Osteocyte (in vitro differentiated cells): ENCODE measurements at places on chromosomes 4 and X.

DNA sequence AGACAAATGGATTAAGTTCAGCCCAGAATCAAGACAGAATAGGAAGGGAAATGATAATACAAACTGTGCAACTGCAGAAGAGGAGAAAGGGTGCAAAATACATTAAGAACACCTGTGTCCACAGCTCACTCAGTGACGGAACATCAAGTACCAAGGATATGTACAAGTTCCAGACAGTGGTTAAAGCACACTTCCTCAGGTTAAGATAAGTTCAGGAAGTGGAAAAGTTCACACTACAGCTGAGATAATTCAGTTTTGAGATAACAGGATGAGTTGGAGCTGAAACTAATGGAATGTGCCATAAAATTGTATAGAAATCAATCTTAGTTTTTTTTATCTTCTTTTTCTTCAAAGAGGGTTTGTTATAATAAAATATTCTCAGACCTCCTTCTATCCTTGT, 419.4 kb downstream of the KCNIP4 start:
- DNase-seq, result no peak

- DNase-seq, result no peak
These were observed 10.5 kb upstream of the MGST2 start for GRCh38 chr4:139655116-139655515.

DNA sequence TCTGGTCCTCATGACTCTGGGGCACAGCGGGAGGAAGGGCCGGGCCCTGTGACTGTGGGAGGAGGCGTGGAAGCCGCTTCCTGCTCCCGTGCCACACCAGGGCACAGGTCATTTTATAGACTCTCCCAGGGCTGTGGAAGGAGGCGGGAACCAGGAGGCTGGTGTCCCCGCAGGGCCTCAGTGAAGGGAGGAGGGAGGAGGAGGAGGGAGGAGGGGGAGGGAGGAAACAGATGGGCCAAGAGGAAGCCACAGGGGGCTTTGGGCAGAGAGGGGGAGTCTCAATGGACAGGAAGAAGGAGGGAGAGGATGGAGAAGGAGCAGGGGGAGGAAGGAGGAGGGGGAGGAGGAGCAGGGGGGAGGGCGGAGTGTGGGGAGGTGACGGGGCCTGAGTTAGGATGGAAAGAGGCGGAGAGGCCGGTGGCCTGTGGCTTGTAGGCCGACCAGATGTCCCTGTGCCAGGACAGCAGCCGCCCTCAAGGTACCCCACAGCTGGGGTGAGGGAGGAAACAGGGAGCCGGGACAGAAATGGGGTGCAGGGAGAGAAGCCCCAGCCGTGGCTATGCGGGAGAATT, 6.2 kb upstream of the PLCXD1 start:
- DNase-seq, result no peak

GRCh38 chr4:8554555-8555100, 25.6 kb upstream of the GPR78 start:
- no peak for DNase-seq

GRCh38 chr4:119984996-119985395, 81.7 kb downstream of the MAD2L1 start:
- DNase-seq, result no peak

GRCh38 chr4:94676970-94677369, 80.8 kb upstream of the BMPR1B start:
- no peak for DNase-seq

GRCh38 chrX:150436195-150436594, 73.1 kb downstream of the MAMLD1 start:
- DNase-seq, result no peak

DNA sequence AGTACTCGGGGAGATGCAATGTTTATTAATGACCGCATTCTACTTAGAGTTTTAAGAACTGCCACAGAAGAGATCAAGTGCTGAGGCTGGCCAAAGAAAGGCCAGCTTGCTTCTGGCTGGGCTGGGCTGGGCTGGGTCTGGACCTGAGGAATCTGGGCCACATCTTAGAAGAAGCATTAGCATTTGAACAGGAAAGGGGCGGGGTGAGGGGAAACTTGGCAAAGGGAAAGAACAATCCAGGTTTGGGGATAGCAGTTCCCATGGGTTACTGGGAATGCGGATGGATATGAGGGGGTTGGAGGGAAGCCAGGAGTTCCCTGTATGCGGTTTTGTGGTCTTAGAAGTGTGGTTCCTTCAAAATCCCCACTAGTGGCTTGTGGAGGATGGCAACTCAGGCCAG, 83.3 kb downstream of the CLDN34 start:
- no peak for DNase-seq

DNA sequence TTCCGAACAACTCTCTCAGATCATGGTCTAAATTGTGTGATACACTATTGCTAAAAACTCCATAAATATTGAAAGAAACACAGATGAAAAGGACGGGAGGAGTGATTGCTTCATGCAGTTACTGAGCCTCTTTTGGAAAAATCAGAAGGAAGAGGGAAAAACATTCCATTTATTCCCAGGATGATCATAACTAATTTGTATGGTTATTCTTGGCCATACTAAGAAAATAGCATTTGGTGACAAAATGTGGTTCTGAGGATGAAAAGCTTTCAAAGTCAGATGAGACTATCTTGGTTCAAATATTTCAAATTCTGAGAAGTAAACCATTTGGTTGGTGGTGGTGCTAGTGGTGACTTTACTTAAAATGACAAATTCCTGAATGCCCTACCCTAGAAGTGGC, 305.4 kb upstream of the LDB2 start:
- DNase-seq, result no peak

GRCh38 chr4:140137671-140138070, 16.3 kb downstream of the MAML3 start:
- no peak for DNase-seq

DNA sequence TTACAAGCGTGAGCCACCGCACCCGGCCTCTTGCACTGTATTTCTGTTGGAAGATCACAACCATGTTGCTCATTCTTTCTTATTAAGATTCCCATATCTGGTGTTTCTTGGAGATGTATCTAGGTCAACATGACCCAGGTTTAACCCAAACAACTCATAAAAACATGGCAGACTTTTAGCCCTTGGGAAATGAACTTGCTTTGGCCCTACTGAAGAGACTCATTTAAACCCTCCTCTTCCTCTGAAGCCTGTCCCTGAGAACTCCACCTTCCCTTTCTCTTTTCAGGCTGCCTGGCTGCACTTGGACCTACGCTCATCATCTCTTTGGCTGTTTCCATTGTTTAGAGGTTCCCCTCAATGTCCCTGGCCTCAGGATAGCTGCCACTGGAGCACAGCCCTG, 22.8 kb upstream of the OPN1LW start:
- no peak for DNase-seq

DNA sequence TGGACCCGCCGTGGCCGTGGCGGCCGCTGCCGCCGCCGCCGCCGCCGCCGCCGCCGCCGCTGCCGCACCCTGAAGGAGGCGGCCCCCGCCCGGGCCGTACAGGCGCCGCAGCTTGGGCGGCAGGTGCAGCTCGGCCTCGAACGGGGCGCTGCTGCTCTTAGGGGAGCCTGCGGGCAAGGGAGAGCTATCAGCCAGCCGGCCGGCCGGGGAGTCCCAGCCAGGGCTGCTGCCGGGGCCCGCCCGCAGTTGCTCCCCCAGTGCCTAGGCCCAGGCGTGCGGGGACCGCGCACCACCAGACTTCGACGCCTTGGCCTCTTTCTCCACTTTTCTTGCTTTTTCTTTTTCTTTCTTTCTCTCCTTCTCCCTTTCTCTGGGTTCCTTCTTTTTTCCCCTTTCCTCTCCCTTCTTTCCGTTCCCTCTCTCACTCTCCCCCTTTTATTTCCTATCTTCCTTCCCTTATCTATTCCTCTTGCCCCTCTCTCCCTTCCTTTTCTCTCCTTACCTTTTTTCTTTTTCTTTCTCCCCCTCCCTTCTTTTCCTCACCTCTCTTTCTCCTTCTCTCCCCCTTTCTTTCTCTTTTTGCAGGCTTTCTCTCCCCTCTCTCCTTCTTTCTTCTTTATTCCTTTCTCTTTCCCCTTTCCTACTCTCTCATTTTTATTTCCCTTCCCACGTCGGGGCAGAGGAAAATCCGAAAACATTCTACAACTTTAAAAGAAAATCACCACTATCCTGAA, 2.0 kb downstream of the ARX start:
- no peak for DNase-seq

DNA sequence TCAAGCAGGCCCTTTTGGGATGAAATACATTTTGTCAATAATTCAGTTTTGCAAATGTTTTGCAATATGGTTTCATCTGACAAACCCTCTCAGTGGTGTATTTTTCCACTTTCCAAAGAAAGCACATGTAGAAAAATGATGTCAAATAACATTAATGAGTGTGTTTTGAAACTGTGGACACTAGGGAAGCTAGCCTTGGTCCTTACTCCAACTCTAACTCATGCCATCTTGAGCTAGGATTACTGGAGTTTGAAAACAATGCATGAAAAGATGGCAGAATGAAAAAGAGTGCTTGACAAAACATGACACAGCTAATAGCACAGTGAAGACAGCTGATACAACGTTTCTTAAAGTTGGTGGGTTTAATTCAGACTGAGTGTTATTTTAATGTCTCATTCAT, 41.4 kb downstream of the HAND2 start:
- DNase-seq, result no peak

DNA sequence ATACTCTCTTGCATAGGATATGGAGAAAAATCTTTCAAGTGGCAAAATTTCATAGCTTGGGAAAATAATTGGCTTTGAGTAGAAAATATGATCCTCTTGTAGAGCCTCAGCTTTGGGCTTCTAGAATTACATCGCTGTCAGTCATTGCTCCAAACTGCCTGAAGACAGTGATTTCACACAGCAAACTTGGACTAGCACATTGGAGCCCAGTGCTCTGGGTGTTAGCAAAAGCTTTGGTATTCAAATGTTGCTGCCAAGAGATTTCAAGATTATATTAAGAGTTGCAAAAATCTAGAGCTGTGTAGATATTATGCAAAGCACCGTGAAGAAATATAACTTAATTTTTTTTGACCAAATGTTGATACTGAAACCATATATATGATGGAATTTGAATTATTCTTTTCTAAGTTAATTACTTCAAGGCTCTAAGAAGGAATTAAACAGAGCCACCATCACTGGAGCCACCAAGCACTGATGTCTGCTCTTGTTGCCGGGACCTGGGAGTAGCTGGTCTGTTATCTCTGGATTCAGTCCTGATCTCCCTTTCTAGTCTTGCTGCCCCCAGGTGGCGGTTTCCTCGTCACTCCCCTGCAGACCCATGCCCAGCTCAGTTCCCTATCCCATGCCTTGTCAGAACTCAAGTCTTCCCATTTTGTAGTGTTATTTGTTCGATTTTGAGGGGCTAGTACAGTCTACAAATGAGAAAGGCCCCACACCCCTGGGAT, 260.7 kb upstream of the SFRP2 start:
- DNase-seq, result no peak

- DNase-seq, result no peak
These were observed 448.5 kb downstream of the TRAM1L1 start for GRCh38 chr4:116636917-116637316.

DNA sequence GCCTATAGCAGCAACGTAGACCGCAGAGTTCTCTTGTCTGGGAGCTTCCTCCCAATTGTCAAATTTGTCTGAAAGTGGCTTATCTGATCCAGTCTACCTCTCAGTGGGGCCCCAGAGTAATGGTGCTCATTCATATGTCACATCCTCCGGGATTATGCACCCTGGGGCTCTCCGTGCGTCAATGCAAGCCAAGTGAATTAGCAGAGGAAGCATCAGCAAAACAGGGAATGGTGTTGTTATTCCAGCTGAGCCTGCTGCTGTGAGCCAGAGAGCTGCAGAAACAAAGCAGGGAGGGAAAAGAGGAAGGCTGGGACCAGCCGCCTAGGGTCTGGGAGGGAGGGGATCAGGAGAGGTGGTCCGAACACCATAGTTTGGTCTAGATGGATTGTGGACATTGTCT, 95.2 kb downstream of the CLNK start:
- DNase-seq, result no peak

GRCh38 chrX:149830192-149830873, 48.6 kb downstream of the MAGEA9 start:
- no peak for DNase-seq

GRCh38 chr4:37675587-37676290, 10.4 kb downstream of the RELL1 start:
- DNase-seq, result no peak

DNA sequence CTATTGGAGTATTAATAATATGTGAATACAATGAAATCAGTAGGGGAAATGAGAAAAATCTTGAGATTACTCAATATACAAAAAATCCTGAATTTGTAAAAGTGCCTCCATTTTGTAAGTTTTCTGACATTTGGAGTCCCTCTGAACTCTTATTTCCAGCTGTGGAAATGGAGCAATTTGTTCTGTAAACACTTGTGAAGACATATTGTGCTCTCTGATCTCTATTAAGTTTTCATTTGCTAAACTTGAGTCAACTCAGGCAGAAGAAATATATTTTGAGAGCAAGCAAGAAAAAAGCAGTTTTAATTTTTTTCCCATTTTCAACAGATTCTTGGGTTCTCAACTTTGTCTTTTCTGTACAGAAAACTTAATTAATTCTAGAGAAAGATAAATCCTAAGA, 51.4 kb upstream of the PCDH18 start:
- no peak for DNase-seq

DNA sequence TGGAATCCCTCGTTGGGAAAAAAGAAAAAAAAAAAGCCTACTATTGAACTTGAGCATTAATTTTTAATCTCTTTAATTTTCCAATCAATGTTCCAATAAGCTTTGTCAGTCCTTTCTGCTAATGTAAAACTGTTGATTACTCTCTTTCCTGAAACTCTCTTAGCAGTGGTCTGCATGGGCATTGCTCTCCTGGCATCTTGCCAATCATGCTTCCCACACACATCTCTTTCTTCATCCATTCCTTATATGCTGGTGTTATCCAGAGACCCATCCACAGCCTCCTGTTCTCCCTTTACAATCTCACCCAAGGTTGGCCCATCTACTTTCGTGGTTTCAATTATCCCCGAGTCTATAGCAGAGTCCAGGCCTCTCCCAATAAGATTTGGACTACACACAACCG, 31.8 kb upstream of the KCNE5 start:
- DNase-seq, result no peak

GRCh38 chr4:86358257-86358656, 1.6 kb downstream of the MAPK10 start:
- DNase-seq, result no peak

DNA sequence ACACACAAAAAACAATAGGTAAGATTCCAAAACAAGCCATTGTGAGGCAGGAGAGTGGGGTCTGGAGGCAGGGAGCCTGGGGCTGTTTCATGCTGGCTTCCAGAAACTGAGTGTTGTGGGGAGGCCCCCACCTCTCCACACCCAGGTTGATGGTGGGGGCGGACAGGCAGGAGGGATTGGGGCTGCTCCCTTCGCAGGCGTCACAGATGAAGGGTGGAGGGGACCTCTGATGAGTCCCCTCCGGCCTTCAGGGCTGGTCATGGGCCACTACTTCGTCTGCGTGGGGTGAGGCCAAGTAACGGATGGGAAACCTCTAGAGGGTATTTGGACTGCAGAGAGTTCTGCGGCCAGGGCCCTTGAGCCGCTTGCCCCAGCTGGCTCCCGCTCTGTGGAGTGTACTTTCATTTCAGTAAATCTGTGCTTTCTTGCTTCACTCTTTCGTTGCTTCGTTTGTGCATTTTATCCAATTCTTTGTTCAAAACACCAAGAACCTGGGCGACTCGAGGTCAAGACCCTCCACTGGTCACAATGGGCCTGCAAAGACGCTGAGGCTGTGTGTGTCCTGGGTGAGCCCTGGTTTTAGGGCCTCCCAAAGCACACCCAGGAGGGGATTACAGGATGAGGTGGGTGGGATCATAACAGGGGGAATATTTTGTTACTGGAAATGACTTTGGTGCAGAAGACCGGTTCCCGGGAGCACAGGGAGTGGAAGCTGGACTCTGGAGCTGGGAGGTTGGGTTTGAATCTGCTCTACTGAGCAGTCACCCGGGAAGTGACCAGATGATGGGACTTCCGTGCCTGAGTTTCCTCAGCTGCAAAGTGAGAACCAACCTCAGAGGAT, 83.7 kb upstream of the ADRA2C start:
- DNase-seq, result no peak
